ENCODE measurements at places on chromosomes 11 and 22. TPM values are rescaled to one million over a fixed set of nuclear protein-coding genes. Genes with fewer than 3 reads are reported as not detected.

DNA sequence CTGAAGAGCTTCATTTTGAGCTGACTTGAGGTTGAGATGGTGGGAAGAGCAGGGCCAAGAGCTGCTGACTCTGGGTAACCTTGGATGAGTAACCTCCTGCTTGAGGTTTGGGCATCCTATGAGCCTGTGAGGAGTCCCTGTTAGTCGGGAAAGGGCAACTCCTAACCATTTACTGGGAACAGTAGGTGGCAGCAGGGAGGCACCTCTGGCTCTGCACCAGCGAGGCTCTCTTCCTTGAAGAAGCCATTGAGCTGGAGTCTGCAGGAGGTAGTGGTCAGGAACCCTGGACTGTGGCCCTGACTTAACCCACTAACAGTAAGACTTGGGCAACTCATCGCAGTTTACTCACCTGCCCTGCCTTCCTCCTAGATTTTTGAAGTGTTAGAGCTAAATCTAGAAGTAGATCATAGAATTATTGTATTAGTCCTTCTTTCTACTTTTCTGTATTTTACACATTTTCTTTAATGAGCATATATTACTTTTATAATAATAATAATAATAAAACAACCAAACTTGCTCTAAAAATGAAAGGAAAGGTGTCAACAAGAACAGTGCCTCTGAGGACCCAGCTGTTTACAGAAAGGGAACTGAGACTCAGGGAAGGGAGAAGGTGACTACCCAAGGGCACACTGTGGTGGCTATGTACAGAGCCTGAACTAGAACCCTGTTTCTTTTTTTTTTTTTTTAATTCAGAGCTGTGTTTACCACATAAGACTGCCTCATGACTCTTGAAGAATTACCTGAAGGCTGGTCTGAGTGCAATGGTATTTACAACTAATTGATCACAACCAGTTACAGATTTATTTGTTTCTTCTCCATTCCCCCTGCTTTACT lies 47.5 kb downstream of the MEI1 start:
- H3K27me3 ChIP-seq = peaks cover 23% of the 10 kb centered on the region
- no peaks in the 10 kb centered on the region for H3K36me3 ChIP-seq
- peaks cover 5% of the 10 kb centered on the region for H3K4me1 ChIP-seq
- no peak overlapping the region for H3K27ac ChIP-seq
- H3K4me3 ChIP-seq = no peak overlapping the region

DNA sequence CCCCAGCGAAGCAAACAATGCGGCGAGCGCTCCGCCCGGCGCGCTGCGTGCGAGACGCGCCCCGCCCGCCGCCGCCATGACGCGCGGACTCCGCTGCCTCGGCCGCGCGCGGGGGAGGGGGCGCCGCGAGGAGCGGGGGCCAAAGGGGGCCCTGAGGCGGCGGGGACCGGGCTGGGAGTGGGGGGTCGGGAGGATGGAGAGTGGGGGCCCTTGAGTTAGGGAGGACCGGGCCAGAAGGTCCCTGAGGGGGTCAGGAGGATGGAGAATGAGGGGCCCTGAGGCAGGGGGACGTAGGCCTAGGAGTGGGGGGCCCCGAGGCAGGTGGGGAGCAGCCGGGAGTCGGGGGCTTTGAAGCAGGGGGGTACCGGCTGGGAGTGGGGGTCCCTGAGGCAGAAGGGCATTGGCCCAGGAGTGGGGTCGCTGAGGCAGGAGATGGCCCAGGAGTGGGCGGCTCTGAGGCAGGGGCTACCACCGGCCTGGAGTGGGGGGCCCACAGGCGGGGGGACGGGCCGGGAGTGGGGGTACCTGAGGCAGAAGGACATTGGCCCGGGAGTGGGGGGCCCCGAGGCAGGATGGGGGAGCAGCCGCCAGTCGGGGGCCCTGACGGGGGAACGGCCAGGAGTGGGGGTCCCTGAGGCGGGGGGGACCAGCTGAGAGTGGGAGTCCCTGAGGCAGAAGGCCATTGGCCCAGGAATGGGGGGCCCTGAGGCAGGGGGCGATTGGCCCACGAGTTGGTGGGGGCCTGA lies at the start of gene BRD1:
TSS of gene BRD1 (minus strand) at position 21 of the 746 bp plus-strand sequence. CDS start 3,556 bp downstream, outside the sequence.
- H3K27me3 ChIP-seq = peaks cover 6% of the 10 kb centered on the region
- peaks cover 26% of the 10 kb centered on the region for H3K4me1 ChIP-seq

Gene ADORA2A
- 6.4 TPM for total RNA-seq

- no peaks in the 10 kb centered on the region for H3K27me3 ChIP-seq
- no peak overlapping the region for H3K27ac ChIP-seq
- H3K36me3 ChIP-seq = peaks cover 2% of the 10 kb centered on the region
These were observed 8.1 kb upstream of the OR10W1 start for GRCh38 chr11:58276151-58276550.

GRCh38 chr11:34126959-34127848 lies 21.8 kb downstream of the NAT10 start:
- H3K27me3 ChIP-seq = no peaks in the 10 kb centered on the region
- H3K4me3 ChIP-seq = no peak overlapping the region
- H3K27ac ChIP-seq = no peak overlapping the region
- DNase-seq = no peak
- H3K36me3 ChIP-seq = peaks cover 31% of the 10 kb centered on the region

DNA sequence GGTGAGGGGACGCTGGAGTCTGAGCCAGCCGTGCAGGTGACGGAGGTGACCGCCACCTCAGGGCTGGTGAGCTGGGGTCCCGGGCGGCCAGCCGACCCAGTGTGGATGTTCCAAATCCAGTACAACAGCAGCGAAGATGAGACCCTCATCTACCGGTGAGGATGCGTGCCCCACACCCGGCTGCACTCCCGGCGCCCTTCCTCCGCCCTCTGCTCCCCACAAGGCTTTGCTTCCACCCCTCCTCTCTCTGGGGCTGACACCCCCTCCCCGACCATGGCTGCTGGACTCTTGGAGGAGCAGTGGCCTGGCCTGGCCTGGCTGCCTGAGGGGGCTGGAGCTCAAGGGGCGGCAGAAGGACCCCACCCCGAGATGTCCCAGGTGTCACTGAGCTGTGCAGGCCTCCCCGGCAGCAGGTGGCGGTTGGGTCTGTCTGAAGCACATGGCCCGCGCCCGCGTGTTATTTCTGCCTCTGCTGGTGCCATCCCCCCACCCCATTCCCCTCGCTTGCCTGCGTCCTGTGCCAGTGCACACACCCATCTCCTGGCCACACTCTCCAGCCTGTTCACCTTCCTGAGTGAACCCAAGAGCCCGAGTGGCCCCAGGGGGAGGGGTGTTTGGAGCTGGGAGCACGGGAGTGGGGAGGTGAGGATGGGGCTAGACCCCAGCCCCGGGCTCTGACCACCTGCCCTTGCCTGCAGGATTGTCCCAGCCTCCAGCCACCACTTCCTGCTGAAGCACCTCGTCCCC lies 2.2 kb downstream of the LRFN4 start:
- peaks cover 5% of the 10 kb centered on the region for H3K4me1 ChIP-seq
- no peak overlapping the region for H3K4me3 ChIP-seq
- DNase-seq = no peak
- no peak overlapping the region for H3K27ac ChIP-seq
- H3K27me3 ChIP-seq = no peaks in the 10 kb centered on the region

Gene PGA5
- 0.69 TPM for total RNA-seq

GRCh38 chr22:40213478-40213877 lies 35.8 kb downstream of the TNRC6B start:
- peak overlapping the region; percentile 28 for H3K27ac ChIP-seq
- H3K4me3 ChIP-seq = no peak overlapping the region
- peaks cover 17% of the 10 kb centered on the region for H3K4me1 ChIP-seq
- no peak for DNase-seq
- no peaks in the 10 kb centered on the region for H3K27me3 ChIP-seq
- peaks cover 7% of the 10 kb centered on the region for H3K36me3 ChIP-seq

- no peaks in the 10 kb centered on the region for H3K27me3 ChIP-seq
- no peak overlapping the region for H3K27ac ChIP-seq
- DNase-seq = no peak
- peaks cover 18% of the 10 kb centered on the region for H3K4me1 ChIP-seq
These were observed 59.1 kb upstream of the ARFGAP3 start for GRCh38 chr22:42915980-42916765.

DNA sequence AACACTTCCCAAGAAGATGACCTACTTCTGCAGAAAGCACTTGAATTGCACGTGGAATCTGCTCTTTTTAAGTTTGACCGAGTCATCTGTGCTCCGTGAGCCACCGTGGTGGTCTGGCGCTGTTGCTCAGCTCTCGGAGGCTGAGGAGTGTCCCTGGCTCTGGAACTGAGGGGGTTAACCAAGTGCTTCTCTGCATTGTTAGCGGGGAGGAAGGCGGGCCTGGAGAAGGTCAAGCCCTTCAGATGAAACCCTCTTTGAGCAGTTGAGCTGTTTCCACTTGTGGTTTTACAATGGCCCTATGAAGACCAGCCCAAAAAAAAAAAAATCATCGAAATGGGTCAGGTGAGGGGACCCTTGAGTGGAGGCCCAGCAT lies 286.4 kb downstream of the NTM start:
- H3K27me3 ChIP-seq = peaks cover 81% of the 10 kb centered on the region
- peak overlapping the region; percentile 53 for H3K4me3 ChIP-seq
- peaks cover 19% of the 10 kb centered on the region for H3K4me1 ChIP-seq
- H3K27ac ChIP-seq = no peak overlapping the region
- no peaks in the 10 kb centered on the region for H3K36me3 ChIP-seq
- no peak for DNase-seq

DNA sequence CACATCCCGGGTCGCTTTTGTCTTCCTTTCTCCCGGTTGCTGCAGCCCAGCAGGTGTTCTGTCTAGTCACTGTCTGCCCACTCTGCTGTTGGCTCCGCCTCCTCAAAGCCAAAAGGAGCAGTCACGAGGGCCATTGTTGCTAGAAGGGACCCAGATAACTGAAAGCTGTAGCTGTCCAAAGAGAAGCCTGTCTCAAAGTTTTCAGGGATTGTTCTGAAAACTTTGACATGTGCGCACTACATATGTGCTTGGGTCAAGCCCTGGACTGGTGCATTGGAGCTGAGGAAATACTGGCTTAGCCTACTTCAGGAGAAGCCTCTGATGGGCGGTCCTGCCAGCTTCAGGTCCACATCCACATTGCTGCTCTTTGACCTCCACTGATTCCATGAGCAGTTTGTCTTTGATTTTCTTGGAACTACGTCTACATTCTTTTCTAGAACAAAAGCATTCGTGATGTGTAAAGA lies 8.8 kb upstream of the OR2AT4 start:
- no peaks in the 10 kb centered on the region for H3K27me3 ChIP-seq
- no peak overlapping the region for H3K4me3 ChIP-seq
- no peak overlapping the region for H3K27ac ChIP-seq

GRCh38 chr11:3686751-3687150 lies 15.6 kb upstream of the CHRNA10 start:
- no peak overlapping the region for H3K27ac ChIP-seq
- H3K4me1 ChIP-seq = no peaks in the 10 kb centered on the region
- H3K36me3 ChIP-seq = peaks cover 30% of the 10 kb centered on the region

- peak overlapping the region; percentile 49 for H3K27ac ChIP-seq
- H3K4me3 ChIP-seq = no peak overlapping the region
- no peaks in the 10 kb centered on the region for H3K27me3 ChIP-seq
- peaks cover 18% of the 10 kb centered on the region for H3K36me3 ChIP-seq
These were observed 49.2 kb downstream of the DBX1 start for GRCh38 chr11:20110908-20111669.

- no peaks in the 10 kb centered on the region for H3K27me3 ChIP-seq
- no peaks in the 10 kb centered on the region for H3K4me1 ChIP-seq
- no peak within 1 kb of the TSS for H3K4me3 ChIP-seq
These were observed at the start of gene OR5B12 for GRCh38 chr11:58442136-58442535. Gene OR5B12, minus strand, starts transcription at chr11:58442236. Its CDS starts 2,085 bp downstream, at chr11:58440151.

DNA sequence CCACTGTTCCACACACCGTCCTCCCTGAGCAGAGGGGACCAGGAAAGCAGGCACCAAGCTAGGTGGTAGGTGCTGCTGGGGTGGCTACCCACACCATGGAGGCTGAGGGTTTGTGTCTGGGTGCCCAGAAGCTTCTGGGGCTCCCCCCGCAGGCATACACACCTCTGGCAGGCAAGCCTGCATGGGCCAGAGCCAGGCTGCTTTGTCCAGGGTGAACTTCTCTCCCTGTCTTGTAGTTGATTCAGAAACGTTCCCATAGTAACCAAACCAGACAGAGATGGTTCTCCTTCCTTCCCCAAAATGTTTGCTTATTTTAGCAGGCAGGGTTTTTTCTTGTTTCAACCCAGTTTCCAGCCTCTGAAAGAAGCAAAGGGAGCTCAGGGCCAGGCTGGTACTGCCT lies 40.9 kb upstream of the SUSD2 start:
- H3K4me3 ChIP-seq = no peak overlapping the region
- H3K36me3 ChIP-seq = peaks cover 5% of the 10 kb centered on the region
- no peak overlapping the region for H3K27ac ChIP-seq
- no peak for DNase-seq

Gene B3GAT3
- total RNA-seq = 43.4 TPM

- no peak overlapping the region for H3K4me3 ChIP-seq
- H3K4me1 ChIP-seq = peaks cover 33% of the 10 kb centered on the region
These were observed 116.7 kb downstream of the RBFOX2 start for GRCh38 chr22:35911877-35912276.

DNA sequence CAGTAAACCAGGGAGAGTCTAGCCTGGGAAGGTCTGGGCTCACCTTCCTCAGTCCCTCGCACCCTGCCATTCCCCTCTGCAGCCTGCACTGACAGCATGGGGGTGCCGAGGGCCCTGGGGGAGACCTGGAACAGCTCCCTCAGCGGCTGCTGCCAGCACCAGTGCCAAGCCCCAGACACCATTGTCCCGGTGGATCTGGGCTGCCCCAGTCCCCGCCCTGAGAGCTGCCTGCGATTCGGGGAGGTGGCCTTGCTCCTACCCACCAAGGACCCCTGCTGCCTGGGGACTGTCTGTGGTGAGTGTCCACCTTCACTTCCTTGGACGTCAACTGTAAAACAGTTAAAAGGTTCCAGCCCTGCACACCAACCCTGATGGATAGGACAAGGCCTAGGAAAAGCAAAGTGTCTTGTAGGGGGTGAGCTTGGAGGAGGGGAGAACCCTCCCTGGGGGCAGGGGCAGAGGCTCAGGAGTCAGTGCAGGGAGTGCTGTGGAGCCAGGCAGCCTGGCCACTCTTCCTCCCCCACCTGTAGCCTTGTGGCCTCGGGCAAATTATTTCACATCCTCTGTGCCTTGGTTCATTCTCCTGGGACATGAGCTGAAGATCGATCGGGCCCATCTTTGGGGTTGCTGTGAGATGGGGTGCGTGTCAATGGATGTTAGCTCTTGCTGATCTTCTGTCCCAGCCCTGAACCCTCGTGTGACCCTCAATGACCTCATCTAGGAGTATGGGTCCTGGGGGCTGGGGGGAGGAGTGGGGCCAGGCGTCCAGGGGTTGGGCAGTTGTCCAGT lies 85.2 kb upstream of the MYOD1 start:
- no peaks in the 10 kb centered on the region for H3K36me3 ChIP-seq
- H3K27me3 ChIP-seq = peaks cover 18% of the 10 kb centered on the region
- DNase-seq = no peak
- peak overlapping the region; percentile 81 for H3K27ac ChIP-seq
- H3K4me3 ChIP-seq = no peak overlapping the region

DNA sequence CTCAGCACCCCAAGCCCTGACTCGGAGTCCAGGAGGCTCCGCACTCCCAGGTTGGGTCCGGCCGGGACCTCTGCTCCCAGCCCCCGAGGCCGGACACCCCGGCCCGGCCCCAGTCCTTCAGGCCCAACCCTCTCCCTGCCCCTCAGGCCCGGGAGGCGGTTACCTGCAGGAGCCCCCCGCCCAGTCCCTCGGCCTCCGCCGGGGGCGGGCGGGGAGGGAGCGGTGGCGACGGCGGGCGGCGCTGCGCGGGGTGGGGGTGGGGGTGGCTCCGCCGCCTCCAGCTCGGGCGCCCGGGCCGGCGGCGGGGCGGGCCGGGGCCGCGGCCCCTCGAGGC lies 310 bp downstream of the TCF20 start:
- peak; percentile 25 for DNase-seq
- H3K4me3 ChIP-seq = peak overlapping the region; percentile 84
- peak overlapping the region; percentile 37 for H3K27ac ChIP-seq
- H3K36me3 ChIP-seq = no peaks in the 10 kb centered on the region

- DNase-seq = no peak
- no peak overlapping the region for H3K4me3 ChIP-seq
- H3K4me1 ChIP-seq = peaks cover 27% of the 10 kb centered on the region
- no peaks in the 10 kb centered on the region for H3K27me3 ChIP-seq
- H3K27ac ChIP-seq = no peak overlapping the region
- H3K36me3 ChIP-seq = no peaks in the 10 kb centered on the region
These were observed 3.3 kb downstream of the FAM118B start for GRCh38 chr11:126214841-126215240.
